ENCODE measurements at places on chromosomes 6 and 20.

- DNase-seq: peak; percentile 9
These were observed 13.0 kb upstream of the MUC22 start for GRCh38 chr6:30997301-30997700.

DNA sequence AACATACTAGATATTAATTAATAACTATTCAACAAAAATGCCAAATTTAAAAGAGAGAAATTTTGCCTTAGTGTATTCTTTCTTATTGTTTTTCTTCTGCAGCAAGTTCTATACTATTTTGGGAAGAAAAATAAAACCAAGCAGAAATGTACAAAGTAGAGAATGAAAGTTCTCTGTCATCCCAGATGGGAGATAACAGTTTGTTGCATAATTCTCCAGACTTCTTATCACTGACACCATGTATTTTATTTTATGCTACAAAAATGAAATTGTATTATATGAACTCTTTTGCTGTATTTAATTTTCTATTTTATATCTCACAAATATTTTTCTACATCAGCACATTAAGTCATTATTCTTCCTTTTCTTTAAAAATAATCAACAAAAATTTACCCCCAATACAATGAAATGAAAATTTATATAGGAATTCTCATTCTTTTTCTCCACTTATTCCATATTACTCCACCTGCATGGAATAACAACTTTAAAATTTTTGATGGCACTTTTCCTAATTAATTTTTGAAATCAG is 18.2 kb downstream of the TMEM244 start:
- peak; percentile 55 for DNase-seq

- DNase-seq: no peak
These were observed 10.4 kb upstream of the CALHM5 start for GRCh38 chr6:116500969-116501433.

- DNase-seq: no peak
These were observed 345.0 kb downstream of the PTPRT start for GRCh38 chr20:42844751-42845150.

DNA sequence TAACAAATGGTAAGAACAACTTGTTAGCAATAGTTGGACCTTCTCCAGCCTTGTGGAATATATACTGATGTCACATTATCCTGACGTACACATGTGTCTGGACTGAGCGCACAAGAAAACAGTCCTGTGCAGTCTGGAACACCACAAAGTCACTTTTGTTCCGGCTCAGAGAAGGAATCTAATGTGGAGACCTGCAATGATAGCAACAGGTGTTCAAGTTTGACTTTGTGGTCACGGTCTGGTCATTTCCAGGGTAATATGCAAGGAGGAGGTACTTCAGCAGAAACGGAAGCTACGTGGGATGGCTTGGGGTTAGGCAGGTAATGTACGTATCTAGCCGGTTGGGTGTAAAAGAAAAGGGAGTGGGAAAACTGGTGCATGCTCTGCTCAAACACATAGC is 687.2 kb upstream of the AGPAT4 start:
- no peak for DNase-seq
